NCI-H1417 treated with DMSO at 0.1 percent for 48 hours (cell line): ENCODE measurements at places on chromosomes 6 and 20.

GRCh38 chr20:23869520-23869919 is 10.0 kb downstream of the CST5 start:
- no peak for DNase-seq

GRCh38 chr6:144776031-144776819 is 491.1 kb downstream of the UTRN start:
- no peak for DNase-seq

GRCh38 chr20:49797344-49797615 is 15.3 kb upstream of the SLC9A8 start:
- DNase-seq = no peak

DNA sequence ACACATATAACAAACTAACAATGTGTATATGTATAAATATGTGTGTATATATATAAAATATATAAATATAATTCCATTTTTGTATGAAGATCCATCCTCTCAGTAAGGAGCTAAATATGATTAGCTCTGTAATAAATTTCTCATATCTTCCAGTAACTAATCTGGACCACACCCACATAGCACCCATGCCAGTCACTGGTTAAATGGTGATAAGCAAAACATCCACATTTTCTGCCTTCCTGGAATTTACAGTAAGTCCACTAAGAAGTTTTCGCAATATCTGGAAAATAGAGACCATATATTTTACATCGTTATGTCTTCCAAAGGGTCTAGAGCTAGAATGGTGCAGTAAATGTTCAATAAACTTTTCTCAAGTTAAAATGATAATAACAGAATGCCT is 151.5 kb upstream of the STMND1 start:
- DNase-seq = no peak

- DNase-seq = no peak
These were observed 14.6 kb upstream of the ARMC12 start for GRCh38 chr6:35722121-35722761.

DNA sequence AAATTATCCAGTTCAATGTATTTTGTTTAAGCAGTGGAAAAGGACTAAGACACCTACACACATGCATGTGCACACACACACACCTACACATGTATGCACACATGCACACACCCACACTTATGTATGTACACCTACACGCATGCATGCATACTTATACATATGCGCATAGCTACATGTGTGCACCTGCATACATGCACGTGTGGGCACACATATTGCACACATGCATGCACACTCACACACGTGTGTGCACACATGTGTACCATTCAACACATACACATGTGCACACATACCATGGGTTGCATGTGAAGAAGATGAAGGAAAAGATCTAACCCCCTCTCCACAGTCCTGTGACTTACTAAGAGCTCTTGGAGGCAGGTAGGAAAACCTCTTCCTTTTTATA is 122.0 kb upstream of the MAFB start:
- DNase-seq = no peak

DNA sequence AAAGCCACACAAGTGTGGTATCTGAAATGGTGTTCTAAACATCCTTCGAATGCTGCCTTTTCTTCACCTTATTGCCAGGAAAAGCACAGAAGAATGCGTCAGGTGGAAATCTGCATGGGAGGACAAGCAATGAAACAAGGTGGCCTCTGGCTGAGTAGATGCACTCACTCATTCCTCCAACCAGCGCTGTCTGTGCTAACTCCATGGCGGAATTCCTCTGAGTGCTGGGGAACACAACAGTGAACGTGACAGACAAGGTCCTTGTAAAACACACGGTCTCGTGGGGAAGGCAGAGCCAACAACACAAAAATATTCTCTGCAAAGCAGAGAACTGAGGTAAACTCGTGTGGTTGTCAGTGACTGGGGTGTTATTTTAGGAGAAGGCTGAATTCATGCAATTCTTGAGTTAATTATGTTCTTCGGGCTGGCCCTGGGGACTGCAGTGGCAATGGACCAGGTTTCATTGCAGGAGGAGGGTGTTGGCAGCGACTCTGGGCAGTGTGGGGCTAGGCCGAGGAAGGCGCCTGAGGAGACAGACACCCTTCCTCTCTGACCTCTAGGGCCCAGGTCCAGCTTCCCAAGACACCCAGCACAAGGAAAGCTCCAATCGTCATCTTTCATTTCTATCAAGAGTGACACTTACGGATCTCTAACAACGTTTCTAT is 339.7 kb downstream of the PRKN start:
- no peak for DNase-seq

DNA sequence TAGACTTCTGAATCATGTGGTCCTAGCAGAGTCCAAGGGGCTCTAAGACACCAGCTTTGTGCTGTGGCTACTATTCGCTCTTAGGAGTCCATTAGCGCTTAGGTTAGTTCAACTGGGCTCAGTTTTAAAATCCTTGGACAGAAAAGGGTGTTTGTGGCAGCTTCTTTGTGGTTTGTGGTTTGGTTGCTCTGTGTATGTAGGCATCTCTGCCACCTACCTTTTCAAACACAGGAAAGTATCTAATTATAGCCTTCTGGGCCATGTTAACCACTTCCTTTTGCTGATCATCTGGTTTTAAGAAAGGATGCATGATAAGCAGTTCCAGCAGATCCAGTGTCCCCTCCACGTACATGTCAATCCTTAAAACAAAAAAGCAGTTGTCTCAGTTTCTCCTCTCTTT is 10.8 kb downstream of the GSTA4 start:
- DNase-seq = no peak

DNA sequence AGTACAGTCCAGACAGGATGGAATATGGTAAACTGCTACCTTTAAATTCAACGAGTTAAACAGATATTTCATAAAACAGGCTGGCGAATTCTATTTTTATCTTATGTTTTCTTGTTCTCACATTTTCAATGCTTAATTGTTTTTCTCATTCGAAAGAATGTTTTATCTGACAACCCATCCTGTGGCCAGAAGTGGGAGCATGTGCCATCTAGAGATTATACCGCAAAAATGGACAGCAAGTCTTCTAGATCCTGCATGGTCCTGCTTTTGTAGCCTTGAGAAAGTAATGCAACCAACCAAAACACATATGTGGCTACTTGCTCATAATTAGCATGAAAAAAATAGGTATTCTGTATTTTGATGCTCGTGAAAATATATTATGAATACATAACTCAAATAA is 30.7 kb downstream of the TUBB2B start:
- no peak for DNase-seq

GRCh38 chr6:14276667-14277404 is 159.3 kb downstream of the CD83 start:
- DNase-seq = no peak
